ENCODE measurements at places on chromosomes 6 and 20.
A peak's percentile ranks its signal among the peaks of the same experiment; 100 is the strongest.

DNA sequence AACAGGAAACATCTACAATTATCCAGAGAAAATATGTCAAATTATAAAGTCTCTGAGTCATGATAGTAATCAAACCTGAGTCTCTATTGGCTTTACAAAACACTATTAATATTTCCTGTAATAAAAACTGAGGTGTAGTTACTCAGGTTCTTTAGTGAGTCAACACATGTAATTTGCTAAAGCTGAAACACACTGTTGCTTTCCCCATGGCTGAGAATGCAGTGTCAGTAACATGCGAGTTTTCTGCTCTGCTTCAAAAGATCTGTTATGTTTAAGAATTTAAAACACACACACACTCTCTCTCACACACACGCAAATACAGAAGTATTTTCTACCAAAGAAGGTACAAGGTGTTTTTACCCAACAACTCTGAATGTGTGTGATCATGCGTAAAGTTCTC, 38.6 kb downstream of the ATXN1 start:
- DNase-seq, result peak; percentile 36

DNA sequence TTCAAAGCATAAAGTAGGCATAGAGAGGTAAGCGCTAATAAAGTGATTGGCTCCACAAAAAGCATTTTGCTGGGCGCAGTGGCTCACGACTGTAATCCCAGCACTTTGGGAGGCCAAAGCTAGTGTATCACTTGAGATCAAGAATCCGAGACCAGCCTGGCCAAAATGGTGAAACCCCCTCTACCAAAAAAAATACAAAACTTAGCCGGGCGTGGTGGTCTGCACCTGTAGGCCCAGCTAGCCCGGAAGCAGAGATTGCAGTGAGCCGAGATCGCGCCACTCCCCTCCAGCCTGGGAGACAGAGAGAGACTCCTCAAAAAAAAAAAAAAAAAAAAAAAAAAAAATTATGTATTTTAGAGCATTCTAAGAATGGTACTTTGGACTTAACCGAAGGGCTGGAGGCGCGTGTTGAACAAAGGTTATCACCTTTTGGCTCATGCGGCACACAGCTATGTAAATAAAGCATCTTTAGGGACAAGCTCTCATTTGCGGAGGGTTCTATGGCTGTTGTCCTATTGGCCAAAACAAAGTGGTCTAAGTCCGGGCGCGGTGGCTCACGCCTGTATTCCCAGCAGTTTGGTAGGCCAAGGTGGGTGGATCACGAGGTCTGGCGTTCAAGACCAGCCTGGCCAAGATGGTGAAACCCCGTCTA, 17.4 kb downstream of the HFE start:
- no peak for DNase-seq

DNA sequence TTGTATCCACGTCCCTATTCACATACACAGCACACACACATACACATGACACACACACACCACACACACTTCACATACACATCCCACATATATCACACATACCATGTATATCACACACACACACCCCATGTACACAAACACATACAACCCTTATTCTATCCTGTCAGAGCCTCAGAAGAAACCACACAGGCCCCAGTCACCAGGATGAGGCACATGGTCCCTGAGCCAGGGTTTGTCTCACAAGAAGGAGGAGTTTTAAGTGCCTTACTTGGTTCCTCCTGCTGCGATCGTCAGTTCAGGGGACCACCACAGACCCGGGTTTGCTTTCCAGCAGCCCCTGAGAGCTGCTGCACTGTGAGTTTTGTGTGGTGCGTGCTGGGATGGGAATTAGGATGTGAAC, 23.6 kb downstream of the BFSP1 start:
- no peak for DNase-seq

GRCh38 chr6:32218167-32218566, 5.7 kb downstream of the NOTCH4 start:
- no peak for DNase-seq

DNA sequence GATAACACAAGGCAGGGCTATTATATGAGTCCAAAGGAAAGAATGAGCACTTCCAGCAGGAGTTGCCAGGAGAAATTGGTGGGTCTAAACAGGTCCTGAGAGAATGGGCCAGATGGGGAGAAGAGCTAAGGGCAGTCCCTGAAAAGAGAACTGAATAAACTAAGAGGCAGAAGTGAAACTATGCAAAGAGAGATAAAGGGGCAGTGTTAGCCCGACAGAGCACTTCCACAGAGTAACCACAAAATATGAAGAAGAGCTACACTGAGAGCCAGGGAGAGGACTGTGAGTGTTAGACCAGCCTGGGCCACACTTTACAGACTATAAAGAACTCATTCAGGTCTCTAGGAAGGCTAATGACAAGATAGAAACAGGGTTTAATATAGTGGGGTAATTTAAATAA, 43.8 kb downstream of the RALGAPA2 start:
- no peak for DNase-seq
